Mesothelial cell of epicardium (in vitro differentiated cells): ENCODE measurements at places on chromosomes 1 and 21.

DNA sequence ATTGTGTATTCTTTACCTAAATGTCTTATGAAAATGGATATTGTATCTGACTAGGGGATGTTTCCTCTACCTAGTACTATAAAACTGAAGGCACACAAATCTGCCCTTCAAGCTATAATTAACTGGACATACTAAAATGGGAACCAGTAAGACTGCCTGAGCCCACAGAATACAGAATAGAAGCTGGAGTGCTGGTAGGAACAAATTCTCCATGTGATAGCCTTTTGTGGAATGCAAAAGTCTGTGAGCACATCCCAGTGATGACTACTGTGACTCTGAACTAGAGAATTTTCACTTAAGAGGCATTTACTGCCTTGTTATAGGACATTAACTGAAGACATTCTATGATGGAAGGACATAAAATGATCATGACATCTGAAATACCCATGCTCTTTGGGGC lies 30.3 kb downstream of the KIFAP3 start:
- peaks cover 24% of the 10 kb centered on the region for H3K36me3 ChIP-seq
- no peak overlapping the region for H3K4me3 ChIP-seq
- no peak for DNase-seq
- H3K27ac ChIP-seq: no peak overlapping the region
- H3K4me1 ChIP-seq: no peaks in the 10 kb centered on the region

DNA sequence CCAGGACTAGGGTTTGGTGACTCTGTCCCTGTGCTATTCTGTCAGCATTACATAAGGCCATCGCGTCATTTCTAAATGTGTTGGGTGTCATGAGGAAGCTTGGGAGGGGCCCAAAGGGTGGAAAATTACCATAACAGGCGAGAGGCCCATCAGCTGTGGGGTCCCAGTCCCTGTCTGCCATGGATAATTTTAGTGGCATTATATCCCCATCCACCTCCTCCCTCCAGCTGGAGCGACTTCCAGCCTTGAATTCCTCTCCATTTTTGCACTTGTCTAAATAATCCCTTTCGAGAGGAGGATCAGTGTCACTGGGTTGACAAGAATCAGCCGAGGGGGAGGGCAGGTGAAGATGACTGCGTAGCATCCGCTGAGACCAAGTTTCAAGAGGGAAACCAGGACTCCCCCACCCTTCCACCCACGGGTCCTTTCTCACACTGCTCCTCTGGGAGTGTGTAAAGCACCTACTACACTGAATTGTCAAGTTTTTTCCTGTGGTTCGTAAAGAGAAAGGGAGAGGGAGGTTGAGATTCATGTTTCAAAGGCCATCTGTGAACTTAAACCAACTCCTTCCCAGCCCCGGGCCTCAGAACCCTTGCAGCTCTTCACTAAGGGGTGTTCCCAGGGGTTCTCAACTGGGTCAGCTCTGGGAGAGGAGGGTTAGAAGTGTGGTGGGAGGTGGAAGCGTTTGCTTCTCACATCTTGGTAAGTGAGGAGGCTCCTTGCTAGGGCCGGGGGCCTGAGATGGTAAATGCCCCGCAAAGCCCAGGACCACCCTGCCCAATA lies 29.2 kb downstream of the VASH2 start:
- no peak for DNase-seq
- H3K27me3 ChIP-seq: no peaks in the 10 kb centered on the region
- H3K4me3 ChIP-seq: no peak overlapping the region

GRCh38 chr1:6416906-6417305 lies 2.8 kb downstream of the HES2 start:
- H3K4me1 ChIP-seq: peaks cover 16% of the 10 kb centered on the region
- no peaks in the 10 kb centered on the region for H3K36me3 ChIP-seq
- no peak overlapping the region for H3K4me3 ChIP-seq
- no peak overlapping the region for H3K27ac ChIP-seq
- H3K27me3 ChIP-seq: peaks cover 88% of the 10 kb centered on the region

DNA sequence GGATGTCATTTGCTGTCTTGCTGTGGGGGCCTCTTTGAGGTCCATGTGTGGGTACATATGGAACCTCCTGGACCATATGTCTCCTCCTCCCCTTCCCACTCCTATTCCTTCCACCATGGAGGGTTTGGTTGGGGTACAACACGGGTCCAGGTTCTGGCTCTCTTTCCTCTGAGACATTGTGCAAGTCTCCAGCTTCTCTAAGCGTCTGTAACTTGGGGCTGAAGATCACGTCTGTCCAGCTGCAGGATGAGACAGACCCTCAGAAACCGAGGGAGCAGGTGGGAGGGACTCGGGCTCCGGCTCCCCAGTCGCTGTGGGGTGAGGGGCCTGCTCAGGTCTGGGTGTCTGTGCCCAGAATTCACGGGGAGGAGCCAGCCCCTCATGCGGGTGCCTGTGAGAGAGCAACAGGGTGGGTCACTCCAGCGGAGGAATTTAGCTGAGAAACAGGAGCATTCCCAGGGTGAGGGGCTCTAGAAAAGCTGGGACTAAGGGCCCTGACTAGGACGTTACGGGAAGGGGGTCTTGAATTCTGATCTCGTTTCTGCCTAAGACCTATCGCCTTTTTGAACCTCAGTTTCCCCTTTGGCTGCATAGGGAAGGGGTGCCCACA lies 42.0 kb upstream of the DMBX1 start:
- no peaks in the 10 kb centered on the region for H3K36me3 ChIP-seq
- H3K4me1 ChIP-seq: peaks cover 13% of the 10 kb centered on the region
- DNase-seq: no peak
- H3K27me3 ChIP-seq: peaks cover 92% of the 10 kb centered on the region

DNA sequence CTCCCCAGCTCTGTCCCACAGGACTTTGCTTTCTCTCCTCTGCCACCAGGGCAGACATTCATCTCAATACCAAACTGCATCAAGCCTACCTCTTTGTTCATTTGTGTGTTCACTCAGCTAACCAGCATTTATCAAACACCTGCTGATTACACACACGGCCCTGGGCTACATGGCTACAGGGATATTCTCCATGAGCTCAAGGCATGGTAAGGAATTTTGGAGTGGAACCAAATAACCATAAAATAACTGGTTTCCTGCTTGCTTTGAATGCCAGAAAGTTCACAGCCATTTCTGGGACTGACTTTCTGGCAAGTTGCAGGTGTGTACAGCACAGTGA lies 54.6 kb downstream of the LDLRAD2 start:
- no peak overlapping the region for H3K27ac ChIP-seq
- H3K27me3 ChIP-seq: no peaks in the 10 kb centered on the region
- no peak for DNase-seq
